Lower lobe of right lung (tissue), 2 donors: ENCODE measurements at places on chromosomes 2 and 18. TPM values are rescaled to one million over a fixed set of nuclear protein-coding genes. Genes with fewer than 3 reads are reported as not detected.

The RTKN gene
- total RNA-seq: 27.5 TPM

The ITM2C gene
- 27.6 TPM for total RNA-seq

The CFAP65 gene
- 7.6 TPM for total RNA-seq

The NMS gene
- not detected for total RNA-seq

The MEMO1 gene
- 35.7 TPM for total RNA-seq

The PFN4 gene
- 1.7 TPM for total RNA-seq

- H3K4me3 ChIP-seq: no peak overlapping the region
- H3K27ac ChIP-seq: no peak overlapping the region
- H3K4me1 ChIP-seq: peaks cover 8% of the 10 kb centered on the region
- no peak for DNase-seq
- H3K27me3 ChIP-seq: no peaks in the 10 kb centered on the region
- peaks cover 80% of the 10 kb centered on the region for H3K36me3 ChIP-seq
Observed at GRCh38 chr2:237096911-237097310, 11.2 kb downstream of the COPS8 start.

DNA sequence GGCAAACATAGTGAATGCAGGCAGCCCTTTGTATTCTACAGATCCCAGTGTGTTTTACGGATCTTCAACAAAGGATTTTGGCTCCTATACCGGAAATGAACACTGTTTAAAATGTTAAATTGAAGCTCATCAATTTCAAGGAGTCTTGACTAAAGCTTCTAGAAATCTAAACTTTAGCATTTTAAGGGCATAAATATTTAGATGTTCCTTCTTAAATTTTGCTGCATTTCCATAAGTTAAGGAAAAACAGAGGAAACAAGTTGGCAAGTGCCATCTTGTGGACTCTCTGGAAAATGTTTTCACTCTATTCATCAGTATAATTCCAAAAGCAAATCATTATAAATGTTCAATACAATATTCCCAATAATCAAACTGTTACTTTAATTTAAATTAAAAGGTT is 19.6 kb downstream of the CHN1 start:
- H3K4me3 ChIP-seq: no peak overlapping the region
- H3K27me3 ChIP-seq: no peaks in the 10 kb centered on the region
- H3K27ac ChIP-seq: no peak overlapping the region
- peaks cover 4% of the 10 kb centered on the region for H3K4me1 ChIP-seq
- no peaks in the 10 kb centered on the region for H3K36me3 ChIP-seq

DNA sequence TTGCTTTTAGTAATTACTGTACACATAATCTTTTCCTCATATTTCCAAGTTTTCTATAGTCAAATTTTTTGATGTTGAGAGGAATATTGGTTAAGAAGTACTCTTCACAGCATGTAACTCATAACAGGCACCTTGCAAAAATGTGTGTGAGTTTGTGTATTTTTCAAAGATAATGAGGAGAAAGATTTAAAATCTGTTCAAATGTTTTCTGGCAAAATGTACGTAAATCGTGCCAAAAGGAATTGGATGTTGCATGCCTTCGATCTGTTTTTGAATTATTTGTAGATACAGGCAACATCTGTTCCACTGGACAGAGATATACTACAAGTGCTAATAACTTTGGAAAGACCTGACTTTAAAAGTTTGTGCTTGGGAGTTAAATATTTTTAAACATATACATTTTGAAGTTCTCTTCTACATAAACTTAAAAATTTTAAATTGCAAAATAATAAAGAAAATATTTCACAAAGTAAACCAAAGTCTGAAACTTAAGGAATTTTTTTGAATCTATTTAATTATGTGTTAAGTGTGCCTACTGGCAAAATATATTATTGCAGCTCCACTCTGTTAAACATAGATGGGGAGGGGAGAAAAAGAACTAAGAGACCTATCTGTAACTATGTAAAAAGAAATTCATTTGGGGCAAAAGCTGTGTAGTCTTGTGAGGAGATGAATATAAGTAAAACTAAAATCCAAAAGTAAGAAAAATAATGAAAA is 133.5 kb upstream of the UBE2E3 start:
- H3K4me1 ChIP-seq: no peaks in the 10 kb centered on the region
- DNase-seq: no peak
- H3K4me3 ChIP-seq: no peak overlapping the region
- H3K36me3 ChIP-seq: no peaks in the 10 kb centered on the region
- no peak overlapping the region for H3K27ac ChIP-seq
- H3K27me3 ChIP-seq: no peaks in the 10 kb centered on the region

GRCh38 chr2:128452536-128453530 is 134.2 kb upstream of the HS6ST1 start:
- no peak overlapping the region for H3K4me3 ChIP-seq
- no peaks in the 10 kb centered on the region for H3K36me3 ChIP-seq

The GPATCH11 gene
- 10.8 TPM for total RNA-seq

GRCh38 chr2:6164986-6165747 is 473.0 kb downstream of the SOX11 start:
- H3K4me3 ChIP-seq: no peak overlapping the region
- H3K4me1 ChIP-seq: no peaks in the 10 kb centered on the region
- DNase-seq: no peak
- H3K36me3 ChIP-seq: no peaks in the 10 kb centered on the region

DNA sequence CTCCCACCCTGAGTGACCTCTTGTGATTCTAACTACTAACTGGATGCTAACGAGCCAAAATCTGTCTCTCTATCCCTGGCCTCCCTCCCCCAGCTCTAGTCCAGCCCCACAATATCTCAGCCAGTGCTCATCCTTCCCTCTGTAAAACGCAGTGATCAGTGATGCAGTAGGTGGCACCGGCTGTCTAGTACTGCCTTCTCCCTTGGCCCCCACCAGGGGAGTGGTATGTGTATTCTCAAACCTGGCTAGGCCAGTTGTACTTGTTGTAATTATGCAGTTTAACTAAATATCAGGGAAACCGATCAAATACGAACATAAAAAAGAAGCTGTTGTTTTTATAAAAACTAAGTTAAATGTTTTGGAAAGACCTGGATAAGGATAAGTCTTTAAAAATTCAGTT is 113.2 kb upstream of the ALPP start:
- H3K27me3 ChIP-seq: no peaks in the 10 kb centered on the region
- no peak overlapping the region for H3K4me3 ChIP-seq
- H3K36me3 ChIP-seq: peaks cover 50% of the 10 kb centered on the region
- H3K27ac ChIP-seq: no peak overlapping the region
- peaks cover 2% of the 10 kb centered on the region for H3K4me1 ChIP-seq

DNA sequence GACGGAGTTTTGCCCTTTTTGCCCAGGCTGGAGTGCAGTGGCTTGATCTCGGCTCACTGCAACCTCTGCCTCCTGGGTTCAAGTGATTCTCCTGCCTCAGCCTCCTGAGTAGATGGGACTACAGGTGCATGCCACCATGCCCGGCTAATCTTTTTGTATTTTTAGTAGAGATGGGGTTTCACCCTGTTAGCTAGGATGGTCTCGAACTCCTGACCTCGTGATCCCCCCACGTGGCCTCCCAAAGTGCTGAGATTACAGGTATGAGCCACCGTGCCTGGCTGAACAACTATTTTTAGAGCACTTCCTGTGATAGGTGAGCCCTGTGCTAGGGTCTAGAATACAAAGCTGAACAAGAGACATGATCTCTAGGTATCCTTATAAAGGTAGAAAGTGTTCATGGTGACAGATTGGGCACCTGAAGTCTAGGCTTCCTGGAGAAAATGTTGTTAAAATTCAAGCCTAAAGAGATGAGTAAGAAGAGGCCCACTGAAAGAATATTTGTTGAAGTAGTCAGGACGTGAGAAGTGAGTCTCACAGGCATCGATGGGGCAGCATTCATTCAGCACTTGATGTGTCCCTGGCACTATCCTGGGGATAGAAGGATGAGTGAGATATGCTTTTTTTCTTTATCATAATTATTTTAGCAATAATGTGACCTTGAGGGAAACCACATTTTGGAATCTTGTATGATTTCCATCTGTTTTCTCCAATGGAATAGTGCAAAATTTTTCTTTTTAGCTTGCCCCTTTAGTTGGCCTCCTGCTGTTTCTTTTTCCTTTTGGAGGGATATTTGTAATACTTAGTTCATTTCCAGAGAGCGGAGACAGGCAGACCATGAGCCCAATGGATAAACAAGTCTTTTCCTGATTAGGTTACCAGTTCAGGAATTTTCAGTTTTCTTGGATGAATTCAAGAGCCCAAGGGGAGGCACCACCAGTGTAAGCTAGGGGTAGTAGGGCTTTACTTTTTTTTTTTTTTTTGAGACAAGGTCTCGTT is 5.1 kb downstream of the ZNF236 start:
- H3K4me1 ChIP-seq: peaks cover 12% of the 10 kb centered on the region
- DNase-seq: no peak
- no peak overlapping the region for H3K27ac ChIP-seq
- no peaks in the 10 kb centered on the region for H3K27me3 ChIP-seq
- no peaks in the 10 kb centered on the region for H3K36me3 ChIP-seq
- no peak overlapping the region for H3K4me3 ChIP-seq

DNA sequence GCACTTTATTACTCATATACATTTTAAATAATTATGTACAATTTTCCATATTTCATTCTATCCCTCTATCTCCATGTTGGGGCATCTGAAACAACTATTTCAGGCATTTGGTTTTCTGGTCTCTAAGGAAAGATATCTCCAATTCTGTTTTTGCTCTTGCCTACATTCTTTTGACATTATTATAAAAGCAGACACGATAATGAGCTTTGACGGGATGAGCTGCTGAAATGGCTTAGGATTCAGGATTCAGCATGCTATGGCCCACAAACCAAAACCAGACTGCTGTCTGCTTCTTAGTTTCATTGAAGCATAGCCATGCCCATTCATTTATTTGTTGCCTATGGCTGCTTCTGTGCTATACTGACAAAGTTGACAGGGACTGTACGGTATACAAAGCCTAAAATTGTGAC is 42.7 kb upstream of the GLS start:
- peaks cover 6% of the 10 kb centered on the region for H3K4me1 ChIP-seq
- H3K27me3 ChIP-seq: no peaks in the 10 kb centered on the region
- DNase-seq: no peak

DNA sequence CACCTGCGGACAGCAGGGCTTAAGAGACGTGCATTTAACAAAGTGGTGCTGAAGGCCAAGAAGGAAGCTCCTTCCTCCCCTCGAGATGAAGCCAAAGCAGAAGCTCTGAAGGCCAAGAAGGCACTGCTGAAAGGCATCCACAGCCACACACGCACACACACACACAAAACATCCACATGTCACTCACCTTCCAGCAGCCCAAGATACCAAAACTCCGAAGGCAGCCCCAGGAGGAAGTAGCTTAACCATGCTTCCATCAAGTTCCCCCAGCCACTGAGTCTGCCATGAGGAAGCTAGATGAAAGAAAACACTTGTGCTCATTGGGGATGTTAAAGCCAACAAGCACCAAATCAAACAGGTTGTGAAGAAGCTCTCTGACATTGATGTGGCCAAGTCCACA is 175.7 kb upstream of the POU3F3 start:
- no peaks in the 10 kb centered on the region for H3K27me3 ChIP-seq
- H3K4me1 ChIP-seq: no peaks in the 10 kb centered on the region
- H3K4me3 ChIP-seq: no peak overlapping the region
- H3K36me3 ChIP-seq: no peaks in the 10 kb centered on the region

The INPP1 gene
- 23.4 TPM for total RNA-seq

- H3K36me3 ChIP-seq: no peaks in the 10 kb centered on the region
- H3K4me1 ChIP-seq: no peaks in the 10 kb centered on the region
- no peaks in the 10 kb centered on the region for H3K27me3 ChIP-seq
- DNase-seq: no peak
- H3K27ac ChIP-seq: no peak overlapping the region
Observed at GRCh38 chr18:54740136-54740846, 88.0 kb upstream of the RAB27B start.

The LIMS3 gene
- 2.4 TPM for total RNA-seq

The DAW1 gene
- 4.9 TPM for total RNA-seq

- no peaks in the 10 kb centered on the region for H3K36me3 ChIP-seq
- peaks cover 17% of the 10 kb centered on the region for H3K27me3 ChIP-seq
- H3K4me1 ChIP-seq: peaks cover 41% of the 10 kb centered on the region
- no peak for DNase-seq
Observed at GRCh38 chr2:241545523-241546473, 12.7 kb upstream of the BOK start.

- no peak overlapping the region for H3K4me3 ChIP-seq
- DNase-seq: no peak
- no peaks in the 10 kb centered on the region for H3K36me3 ChIP-seq
- H3K27me3 ChIP-seq: no peaks in the 10 kb centered on the region
- H3K4me1 ChIP-seq: no peaks in the 10 kb centered on the region
Observed at GRCh38 chr2:141068053-141068682, 1062.6 kb downstream of the LRP1B start.

- H3K27me3 ChIP-seq: no peaks in the 10 kb centered on the region
- H3K36me3 ChIP-seq: no peaks in the 10 kb centered on the region
- no peak for DNase-seq
- H3K4me3 ChIP-seq: no peak overlapping the region
- no peaks in the 10 kb centered on the region for H3K4me1 ChIP-seq
Observed at GRCh38 chr2:201925056-201925455, 108.6 kb upstream of the FZD7 start.

The SERPINB4 gene
- total RNA-seq: not detected

The IL1R2 gene
- 23.3 TPM for total RNA-seq
